Activated CD4-positive, alpha-beta T cell treated with anti-CD3 and anti-CD28 coated beads for 1 hour (primary cell): ENCODE measurements at places on chromosomes 6 and 20.

DNA sequence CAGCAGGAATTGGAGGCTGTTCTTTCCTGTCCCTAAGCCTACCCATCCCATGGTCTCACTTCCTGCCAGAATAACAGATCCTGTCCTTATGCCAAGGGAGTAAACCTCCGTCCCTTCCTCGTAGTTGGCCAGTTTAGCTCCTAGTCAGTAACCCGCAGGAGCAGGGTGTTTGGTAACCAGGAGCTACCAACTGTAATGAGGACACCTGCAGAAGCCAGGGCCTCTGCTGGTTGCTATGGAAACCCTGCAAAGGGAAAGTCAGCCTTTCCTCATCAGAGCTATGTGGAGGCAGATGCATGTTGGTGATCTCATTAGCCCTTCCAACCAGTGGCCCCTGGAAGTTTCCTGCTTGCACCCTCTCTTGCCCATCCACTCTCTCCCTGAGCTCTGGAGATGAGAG is 368.2 kb upstream of the SULF2 start:
- DNase-seq = no peak

DNA sequence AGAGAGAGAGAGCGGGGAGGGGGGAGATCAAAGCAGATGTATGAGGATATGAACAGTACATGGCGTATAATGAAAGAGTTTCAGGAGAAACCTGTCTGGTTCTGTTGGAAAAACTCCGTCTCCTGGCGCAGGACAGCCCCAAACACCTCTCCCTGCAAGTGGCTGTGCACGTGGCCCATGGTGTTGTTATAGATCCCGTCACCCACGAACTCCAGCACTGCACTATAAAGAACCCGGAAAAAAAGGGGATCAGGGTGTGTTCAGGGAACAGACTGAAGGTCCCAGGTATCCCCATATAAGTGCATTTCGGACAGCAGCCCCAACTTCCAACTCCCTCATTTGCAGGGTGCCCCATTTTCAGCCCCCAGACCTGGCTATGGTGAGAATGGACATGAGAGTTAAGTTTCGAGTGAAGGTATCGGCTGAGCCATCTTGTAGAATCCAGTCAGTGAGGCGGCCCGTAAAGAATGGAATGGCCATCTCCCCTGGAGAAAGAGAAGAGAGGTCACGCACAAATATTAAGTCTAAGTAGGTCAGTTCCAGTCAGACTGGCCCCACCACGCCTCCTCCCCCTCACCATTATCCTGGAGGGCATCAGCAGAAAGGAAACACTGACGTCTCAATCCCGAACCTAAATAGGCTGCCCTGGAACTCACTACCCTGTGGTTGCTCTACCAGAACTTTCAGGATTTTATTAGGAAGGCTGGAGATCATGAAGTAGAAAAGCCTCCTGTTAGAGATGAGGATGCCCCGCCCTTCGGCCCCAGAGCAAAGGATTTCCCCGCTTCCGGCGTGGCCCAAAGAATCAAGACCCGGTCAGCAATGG is 1.3 kb downstream of the TAP1 start:
- no peak for DNase-seq

DNA sequence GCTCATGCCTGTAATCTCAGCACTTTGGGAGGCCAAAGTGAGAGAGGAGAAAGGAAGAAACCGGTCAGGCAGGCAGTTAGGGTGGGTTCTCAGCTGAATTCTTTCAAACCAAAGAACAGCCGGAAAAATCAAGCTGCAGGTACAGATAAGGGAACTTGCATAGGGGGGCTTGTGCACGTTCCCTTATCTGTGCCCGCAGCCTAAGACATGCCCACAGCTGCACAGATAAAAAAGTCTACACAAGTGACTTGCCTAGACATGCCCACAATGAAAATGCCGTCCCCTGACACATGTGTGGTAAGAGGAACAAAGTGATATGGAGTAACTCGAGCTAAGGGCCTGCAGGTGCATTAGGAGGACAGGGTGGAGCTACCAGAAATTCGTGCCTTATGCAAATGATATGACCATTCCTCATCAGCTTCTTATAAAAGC is 175.8 kb upstream of the SALL4 start:
- DNase-seq = no peak

DNA sequence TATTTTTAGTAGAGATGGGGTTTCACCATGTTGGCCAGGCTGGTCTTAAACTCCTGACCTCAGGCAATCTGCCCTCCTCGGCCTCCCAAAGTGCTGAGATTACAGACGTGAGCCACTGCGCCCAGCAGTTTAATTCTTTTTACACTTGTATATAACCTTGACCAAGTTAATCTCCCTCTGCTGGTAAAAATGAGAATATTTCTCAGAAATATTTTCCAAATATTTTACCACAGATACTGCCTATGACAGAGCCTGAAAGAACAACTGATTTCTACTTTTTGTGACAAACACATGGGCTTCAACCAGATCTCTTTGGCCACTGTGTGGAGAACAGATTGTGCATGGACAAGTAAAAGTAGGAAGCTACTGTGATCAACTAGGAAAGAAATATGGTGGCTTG is 21.2 kb upstream of the NHSL1 start:
- DNase-seq = no peak

DNA sequence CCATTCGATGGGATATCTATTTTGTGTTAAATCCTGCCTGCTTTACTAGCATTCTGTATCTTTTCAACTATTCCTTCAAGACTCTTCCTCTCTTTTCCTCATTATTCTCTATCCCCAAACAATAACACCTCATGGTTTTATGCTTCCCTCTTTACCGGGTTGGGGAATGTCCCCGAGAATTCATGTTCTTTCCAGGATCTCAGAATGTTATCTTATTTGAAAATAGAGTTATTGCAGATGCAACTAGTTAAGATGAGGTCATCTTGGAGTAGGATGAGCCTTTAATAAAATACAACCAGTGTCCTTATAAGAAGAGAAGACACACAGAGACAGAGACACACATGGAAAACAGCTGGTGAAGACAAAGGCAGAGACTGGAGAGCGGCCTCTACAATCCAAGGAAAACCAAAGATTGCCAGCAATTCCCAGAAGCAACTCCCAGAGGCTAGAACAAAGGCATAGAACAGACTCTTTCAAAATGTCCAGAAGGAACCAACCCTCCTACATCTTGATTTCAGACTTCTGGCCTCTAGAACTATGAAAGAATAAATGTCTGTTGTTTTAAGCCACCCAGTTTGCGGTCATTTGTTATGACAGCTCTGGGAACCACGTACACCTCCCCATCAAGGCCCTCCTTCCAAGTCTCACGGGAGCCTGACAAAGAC is 126.8 kb upstream of the TNFAIP3 start:
- DNase-seq = no peak

DNA sequence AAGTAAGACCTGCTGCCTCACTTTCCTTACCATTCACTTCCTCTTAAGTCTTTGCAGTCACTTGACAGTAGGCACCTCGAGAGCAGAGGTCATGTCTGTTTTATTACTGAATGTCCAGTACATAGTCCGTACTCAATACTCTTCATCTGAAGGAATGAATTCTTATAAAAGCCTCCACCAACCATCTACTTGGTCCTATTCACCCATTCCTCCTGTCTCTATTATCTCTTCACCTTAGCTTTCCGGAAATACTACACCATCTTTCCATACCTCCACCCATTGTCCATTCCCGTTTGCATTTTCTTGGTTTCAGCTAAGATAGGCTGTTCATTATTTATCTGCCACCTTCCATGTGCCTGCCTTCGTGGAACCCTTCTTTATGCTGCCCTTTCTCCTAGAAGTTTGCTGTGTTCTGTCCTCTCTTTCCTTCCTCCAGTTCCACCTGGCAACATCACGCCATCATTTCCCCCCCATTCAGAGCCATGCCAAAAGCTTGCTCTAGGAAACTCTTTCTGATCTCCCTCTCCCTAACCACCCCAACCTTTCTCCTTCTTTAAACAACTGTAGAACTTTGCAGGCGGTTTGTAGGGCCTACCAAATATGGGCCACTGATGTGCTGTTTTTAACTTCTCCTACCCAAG is 38.3 kb downstream of the ENPP1 start:
- no peak for DNase-seq

DNA sequence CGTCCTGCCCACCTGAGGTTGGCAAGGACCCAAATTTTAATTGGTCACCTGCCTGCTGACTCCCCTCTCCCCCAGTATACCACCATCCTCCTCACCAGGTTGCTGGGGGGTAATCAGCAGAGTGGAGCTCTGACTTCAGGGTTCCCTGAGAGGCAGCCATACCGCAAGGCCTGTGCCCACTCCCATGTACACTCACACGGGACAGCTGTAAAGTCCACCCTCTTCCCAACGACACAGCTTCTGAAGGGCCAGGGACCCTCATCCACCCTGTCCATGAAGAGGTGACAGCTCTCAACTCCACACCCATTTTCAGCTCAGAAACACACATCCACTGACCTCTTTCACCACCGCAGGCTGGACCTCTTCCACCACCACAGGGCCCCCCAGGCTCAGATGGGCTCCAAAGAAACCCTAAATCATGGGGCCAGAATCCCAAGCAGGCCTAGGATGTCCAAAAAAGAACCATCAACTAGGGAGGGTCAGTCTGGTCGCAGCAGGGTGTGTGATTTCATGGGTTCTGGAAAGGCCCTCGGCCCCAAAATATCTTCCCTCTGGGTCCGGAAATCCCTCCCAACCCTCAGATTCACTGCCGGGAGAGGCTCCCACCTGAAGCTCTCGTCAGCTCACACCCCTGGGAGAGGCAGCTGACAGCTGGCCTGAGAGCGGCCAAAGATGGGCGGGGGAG is 30.0 kb downstream of the TFEB start:
- no peak for DNase-seq

DNA sequence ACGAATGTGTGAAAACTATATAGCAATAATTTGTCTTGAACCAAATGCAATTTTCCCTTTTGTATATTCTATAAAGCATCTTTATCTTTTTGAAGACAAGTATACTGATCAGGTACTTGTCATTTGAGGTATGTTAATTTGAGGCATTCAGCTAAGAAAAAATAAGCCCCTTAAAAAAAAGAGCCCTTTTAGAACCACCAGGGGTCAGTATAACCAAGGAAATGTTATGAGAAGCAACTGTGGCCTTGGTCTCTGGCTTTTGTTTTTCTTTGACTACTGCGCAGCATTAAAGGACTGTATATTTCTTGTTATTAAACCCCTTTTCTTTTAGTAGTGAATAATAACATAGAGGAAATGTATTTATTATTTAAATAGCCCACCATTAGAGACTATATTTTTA is 43.1 kb downstream of the CD109 start:
- DNase-seq = no peak

DNA sequence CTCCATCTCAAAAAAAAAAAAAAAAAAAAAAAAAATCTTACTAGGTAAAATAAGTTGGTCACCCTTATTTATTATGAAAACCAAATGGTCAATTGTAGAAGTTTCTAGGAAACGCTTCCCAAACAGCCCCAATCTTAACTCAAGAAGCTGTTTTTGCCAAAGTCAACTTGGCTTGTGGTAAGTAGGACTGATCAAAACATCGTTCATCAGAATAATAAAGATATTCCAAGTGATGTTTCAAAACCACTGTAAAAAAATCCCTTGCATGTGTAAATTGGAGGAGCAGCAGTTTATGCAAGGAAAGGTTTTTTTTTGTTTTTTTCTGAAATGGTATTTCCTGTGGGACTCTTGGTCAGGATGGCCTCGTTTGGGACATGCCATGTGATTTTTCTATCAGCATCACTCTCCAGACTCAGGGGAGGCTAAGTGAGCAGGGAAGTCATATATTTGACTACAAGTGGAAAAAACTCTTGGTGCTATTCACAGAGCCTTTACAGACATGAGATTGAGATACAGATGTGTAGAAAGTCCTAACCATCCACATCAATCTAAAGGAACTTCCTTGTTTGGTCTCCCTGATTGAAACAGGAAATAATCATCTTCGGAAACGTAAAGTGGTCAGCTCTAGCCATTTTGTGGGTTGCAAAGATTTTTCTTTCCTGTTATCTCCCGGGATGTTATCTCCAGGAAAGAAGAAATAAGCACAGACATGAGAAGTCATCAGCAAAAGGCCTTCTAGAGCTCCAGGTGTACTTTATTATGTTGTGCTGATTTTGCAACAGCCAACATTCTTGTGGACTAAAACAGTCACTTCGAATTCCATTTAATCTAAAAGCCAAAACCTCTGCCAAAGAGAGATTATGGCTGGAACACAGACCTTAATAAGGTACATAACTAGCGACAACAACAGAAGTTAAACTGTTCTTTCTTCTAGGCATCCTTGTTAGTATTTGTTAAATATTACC is 177.8 kb downstream of the EDN1 start:
- DNase-seq = no peak

DNA sequence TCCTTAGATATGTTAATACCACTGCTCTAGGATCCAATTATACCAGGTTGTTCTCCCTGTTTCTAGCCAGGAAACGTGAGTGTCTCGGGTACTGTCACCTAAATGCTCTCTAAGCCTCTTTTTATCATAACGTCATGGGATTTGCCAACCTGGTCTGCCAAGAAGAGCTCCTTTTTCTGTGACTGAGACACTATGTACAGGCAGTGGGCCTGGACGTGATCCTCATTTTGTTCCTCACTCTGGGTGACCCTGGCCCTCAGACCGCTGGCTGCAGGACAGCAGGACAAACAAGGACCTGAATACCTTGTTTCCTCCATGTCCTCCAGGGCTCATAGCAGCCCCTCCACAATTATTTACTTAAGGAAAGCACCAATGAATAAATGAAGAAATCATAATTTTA is 69.1 kb downstream of the CD164 start:
- DNase-seq = no peak

DNA sequence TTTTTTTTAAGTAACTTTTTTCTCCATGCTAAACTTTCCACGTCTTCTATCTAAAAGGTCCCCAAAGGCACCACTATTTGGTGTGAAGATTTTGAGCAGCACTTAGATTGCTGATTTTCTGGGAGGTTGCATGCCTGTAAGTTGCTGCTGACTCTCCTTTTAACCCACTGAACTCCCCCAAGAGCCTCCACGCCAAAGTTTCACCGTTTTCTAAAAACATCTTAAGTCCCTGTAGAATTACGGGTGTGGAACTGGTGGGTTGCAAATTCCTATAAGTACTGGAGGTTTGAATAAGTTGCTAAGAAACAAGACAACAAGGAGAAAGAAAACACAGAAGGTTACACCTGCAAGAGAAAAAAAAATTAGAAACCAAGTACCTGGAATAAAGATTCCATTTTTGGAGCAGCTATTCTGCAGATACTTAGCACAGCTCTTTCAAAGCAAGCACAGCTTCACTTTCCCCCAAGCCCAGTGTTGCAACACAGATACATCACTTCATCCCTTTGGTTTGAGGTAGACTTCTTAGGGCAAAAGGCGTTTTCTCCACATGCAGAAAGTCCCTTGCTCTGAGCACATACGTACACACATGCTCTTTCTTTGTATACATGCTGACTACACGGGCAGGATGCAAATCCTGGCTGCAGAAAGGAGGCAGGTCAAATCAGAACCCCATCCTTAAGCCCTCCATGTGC is 5.0 kb downstream of the JAG1 start:
- DNase-seq = no peak
